ENCODE measurements at places on chromosomes 2 and 18.
A peak's percentile ranks its signal among the peaks of the same experiment; 100 is the strongest.

DNA sequence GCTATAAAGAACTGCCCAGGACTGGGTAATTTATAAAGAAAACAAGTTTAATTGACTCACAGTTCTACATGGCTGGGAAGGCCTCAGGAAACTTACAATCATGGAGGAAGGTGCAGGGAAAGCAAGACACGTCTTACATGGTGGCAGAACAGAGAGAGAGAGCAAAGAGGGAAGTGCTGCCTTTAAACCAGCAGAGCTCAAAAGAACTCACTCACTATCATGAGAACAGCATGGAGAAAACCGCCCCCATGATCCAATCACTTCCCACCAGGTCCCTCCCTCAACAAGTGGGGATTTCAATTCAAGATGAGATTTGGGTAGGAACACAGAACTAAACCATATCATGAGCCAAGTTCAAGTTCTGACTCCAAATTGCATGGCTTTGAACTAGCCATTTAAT is 62.8 kb upstream of the PPP1CB start:
- DNase-seq, result no peak

GRCh38 chr2:212421556-212422334 is 116.9 kb downstream of the ERBB4 start:
- no peak for DNase-seq

DNA sequence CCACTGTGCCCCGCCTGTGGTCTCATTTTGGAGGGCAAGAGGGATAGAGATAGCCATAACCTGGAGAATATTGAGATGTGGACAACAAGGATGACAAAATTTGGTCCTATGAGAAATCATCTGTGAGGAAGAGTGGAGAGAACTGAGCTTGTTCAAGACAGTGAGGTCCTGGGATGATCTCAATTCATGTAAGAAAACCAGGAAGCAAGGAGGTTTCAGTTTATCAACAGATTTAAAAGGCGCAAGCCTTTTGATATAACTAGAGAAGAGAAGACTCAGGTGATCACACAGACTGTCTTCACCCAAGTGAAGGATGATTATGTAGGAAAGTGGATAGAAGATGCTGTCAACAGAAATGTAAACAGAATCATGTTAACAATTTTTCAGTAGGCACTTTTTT is 39.1 kb downstream of the PCBP1 start:
- DNase-seq, result no peak

DNA sequence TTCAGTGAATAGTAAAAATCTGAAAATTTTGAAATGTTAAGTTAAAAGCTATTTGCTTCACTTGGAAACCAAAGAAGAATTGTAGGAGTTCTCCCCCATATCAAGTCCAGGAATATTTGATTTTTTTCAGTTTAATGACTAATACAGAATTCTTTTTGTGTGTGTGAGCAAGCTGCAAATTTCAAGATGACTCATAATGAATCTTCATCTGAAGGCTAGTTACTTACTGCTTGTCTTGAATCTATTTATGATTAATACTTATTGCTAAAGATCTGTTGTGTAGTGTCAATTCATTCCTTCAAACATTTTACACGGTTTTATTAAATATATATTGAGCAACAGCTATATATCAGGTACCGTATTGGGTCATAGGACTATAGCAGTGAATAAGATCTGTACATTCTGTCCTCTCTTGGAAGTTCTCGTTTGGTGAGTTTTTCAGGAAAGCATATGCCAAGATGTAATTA is 47.8 kb upstream of the CAVIN2 start:
- no peak for DNase-seq

DNA sequence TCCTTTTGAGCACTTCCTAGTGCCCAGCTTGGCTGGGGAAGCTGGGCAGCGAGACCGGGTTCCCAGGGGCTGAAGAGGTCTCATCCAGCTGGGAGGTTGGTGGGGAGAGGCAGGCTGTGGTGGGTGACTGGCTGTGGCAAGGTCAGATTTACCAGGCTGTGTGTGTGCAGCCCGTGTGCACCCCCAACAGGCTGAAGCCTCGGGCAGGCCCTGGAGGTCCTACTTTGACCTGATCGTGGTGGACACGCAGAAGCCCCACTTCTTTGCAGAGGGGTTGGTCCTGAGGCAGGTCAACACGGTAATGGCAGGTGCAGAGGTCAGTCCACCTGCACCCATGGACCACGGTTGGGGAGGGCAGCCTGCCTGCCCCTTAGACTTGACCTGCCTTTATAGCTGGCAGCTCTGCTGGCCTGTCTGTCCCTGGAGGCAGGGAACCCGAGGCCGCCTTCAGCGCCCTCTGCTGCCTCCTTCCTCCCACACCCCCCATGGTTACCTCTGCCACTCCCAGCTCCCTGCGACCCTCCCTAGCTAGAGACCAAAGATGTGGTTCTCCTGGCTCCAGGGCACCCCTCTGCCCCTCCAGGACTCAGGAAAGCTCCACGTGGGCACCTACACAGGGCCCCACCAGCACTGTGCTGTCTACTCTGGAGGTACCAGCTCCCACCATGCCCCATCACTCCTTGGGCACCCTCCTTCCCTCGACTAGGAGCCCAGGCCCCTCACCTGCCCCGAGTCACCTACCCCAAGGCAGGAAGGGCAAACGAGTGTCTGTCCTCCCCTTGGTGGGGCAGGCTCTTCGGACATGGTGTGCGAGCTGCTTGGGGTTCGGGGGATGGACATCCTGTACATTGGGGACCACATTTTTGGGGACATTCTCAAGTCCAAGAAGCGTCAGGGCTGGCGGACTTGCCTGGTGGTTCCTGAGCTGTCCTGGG is 4.0 kb downstream of the NT5DC4 start:
- peak; percentile 62 for DNase-seq

GRCh38 chr2:110146183-110146944 is 30.7 kb upstream of the MALL start:
- no peak for DNase-seq
